H1 (cell line): ENCODE measurements at places on chromosomes 11 and 22.

DNA sequence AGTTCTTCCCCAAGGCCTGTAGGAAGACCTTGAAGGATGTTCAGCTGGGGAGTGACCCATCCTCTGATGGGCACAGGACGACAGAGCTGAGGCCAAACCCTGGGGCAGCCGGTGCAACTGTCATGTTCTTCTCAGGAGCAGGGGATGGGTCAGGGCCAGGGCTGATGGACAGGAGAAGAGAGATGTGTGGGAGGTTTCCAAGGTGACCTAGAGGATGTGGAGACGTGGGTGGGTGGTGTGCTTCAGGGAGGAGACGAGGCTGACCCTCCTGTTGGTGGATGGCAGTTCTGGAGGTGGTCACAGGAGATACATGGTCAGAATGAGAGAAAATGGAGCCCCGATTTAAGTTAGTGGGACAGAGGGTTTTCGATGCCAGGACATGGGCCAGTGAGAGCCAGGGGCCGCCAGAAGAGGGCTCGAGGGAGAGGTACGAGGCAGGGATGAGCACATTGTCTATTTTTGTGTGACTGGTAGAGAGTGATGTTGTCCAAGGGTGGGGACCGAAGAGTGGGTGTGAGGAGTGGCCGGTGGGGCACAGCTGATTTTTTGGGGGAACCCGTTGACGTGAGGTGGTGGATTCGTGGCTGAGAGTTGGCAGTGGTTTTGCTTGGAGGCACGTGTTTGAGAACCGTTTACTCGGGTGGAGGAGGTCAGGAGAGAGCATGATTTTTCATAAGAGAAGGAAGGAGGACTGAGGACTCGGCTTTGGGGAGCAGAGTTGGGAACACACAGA is 14.6 kb downstream of the TBC1D22A start:
- no peak for DNase-seq

- no peak for DNase-seq
These were observed 3.5 kb upstream of the CD5 start for GRCh38 chr11:61098778-61099177.

DNA sequence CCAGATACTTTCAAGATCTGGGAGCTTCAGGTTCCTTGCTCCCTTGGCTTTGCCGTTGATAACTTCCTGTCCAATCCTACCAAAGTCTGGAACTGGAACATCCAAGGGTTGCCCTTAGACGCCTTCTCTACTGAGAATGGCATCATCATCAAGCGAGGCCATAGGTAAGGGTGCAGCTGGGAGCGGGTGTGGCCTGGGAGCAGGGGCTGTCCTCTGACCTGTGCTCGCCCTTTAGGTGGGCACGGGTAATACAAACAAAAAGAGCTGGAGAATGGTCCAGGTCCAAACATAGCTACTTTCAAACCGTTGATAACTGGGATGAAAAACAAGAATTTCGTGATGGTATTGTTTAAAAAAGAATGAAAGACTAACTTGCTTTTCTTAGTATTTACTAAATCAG is 25.0 kb downstream of the CASP12 start:
- DNase-seq = no peak

- no peak for DNase-seq
These were observed 443 bp upstream of the CELF1 start for GRCh38 chr11:47553406-47553743.

- no peak for DNase-seq
These were observed 23.3 kb downstream of the ARL14EP start for GRCh38 chr11:30346068-30346688.

DNA sequence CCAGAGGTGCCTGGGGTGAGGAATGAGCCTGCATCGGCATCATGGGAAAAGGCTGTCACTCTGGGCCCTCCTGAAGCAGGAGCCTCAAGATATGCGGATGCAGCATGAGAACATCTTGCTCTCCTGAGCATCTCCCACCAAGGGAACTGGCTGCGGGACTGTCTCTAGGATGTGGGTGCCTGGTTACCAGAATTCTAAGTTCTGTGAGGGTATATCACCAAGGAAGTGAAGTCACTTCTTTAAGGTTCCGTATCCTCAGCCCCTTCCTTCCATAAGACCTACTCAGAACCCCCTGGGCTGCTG is 86.9 kb downstream of the GGTLC2 start:
- no peak for DNase-seq

DNA sequence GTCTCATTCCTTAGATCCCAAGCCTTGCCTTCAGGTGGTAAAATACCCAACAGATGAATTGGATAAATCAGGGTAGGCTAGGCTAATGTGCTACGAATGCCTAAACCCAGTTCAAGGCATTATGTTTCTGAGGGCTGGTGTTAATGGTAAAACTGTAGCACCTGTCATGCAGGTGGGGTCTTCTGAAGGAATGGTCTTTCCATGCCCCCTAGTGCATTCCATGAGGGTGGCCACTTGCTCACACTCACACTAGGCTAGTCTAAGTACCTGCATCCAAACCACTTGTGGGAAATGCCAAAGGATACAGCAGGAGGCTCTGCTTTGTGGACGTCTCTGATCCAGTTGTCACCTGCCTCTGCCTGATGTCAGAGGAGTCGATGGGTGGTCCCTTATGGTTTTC is 24.2 kb upstream of the UCP3 start:
- no peak for DNase-seq

DNA sequence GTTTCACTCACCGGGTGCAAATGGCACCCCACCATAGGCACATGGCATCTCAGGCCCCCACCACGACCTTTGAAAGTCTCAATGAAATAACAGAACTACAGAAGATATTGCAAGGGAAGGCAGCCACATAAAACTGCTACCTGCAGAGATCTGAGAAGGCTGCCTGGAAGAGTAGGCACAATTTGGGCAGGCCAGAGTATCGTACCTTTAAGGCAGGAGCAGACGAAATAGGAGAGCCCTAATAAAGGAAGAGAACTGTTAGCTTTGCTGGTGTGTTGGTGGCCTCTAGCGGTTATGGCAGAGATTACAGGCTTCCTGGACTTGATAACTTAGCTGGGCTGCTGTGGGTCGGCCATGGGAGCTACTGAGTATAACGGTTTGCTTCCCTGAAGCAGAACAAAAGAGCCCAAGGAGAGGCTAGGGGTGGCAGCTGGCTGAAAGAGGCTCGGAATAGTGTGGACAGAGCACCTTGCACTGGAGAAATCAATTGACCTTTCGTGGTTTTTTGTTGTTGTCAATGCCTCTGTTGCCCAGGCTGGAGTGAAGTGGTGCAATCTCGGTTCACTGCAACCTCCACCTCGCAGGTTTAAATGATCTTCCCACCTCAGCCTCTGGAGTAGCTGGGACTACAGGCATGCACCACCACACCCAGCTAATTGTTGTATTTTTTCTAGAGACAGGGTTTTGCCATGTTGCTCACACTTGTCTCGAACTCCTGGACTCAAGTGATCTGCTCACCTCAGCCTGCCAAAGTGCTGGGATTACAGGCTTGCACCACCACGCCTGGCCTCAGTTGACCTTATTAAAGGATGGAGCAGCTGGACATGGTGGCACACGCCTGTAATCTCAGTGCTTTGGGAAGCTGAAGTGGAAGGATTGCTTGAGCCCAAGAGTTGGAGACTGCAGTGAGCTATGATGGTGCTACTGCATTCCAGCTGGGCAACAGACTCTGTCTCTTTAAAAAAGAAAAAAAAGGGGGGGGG is 4.8 kb downstream of the SDF2L1 start:
- DNase-seq = peak; percentile 82

DNA sequence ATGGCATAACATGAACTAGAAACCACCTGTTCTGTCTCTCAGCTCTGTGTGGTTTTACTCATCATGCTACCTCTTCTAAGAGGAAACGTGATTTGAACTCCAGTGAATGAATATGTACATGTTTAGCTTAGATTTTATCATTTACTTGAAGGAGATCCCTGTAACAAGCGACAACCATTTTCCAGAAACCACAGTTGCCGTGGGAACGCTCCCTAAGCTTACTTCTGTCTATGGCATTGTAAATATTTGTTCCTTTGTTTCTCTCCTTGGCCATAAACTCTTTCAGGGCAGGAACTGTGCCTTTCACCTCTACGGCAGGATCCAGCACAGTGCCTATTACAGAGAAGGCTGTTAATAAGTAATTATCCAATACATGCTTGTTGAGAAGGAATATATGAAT is 17.1 kb upstream of the TPH1 start:
- DNase-seq = no peak

DNA sequence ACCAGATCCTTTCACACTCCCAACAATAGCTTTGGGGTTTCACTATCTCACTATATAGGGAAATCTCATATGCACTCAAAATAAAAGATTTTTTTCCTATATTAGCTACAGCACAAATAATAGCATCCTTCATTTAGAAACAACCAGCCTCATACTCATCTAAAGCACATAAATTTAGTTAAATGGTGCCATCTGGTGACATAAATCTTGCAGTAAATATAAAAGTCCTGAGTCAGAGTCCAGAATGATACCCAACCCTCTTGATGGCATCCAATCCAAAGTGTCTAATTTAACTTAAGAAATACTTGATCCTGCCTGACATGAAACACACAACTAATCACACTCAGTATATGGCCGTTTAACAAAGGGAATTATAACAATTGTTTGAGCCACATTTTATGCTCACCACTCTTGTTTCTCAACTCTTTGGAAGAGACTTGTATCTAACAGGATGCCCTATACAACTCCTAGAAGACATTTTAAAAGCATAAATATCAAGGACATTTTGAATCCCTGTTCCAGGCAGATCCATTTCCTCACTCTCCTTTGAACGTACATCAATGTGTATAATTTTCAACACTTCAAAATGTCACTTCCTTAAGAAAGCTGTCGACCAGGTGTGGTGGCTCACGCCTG is 36.2 kb downstream of the DLG2 start:
- no peak for DNase-seq

DNA sequence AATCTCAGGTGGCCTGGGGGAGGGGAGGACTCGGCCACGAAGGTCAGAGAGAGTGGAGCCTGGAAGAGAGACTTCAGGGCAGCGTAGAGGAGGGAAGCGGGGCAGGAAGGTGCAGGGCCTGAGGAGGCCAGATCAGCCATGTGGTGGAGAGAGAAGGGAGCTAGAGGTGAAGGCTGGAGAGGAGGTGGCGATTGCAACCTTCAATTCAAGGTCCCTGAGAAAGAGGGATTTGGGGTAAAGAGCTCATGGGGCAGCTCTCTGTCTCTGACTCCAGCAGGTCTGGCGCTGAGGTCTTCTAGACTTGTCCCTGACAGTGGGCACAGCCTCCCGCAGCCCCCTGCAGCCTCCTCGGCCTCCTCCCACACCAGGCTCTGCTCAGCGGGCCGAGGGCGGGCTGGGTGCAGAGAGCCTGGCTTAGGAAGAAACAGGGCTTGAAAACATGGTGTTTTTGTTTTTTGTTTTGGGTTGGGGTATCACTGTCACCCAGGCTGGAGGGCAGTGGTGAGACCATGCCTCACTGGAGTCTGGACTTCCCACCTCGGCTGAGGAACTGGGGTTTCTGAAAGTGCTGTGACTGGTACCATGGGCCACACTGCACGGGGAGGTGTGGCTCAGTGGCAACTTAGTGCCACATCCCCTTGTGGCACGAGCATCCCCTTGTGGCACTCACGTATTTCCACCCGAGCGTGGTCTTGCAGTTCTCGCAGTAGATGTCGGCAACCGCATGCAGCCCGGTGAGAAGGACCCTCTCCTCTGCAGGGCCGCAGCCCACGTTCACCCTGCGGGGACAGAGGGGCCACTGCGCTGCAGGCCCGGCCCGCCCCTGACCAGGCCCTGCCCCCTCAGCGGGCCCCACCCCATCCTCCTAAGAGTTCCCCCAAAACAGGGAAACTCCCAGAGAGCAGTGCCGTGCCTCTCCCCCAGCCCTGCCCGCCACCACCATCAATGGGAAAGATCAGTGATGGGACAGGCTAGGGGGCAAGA is 32.6 kb downstream of the YPEL1 start:
- DNase-seq = no peak
